ENCODE measurements at places on chromosomes 11 and 22.

DNA sequence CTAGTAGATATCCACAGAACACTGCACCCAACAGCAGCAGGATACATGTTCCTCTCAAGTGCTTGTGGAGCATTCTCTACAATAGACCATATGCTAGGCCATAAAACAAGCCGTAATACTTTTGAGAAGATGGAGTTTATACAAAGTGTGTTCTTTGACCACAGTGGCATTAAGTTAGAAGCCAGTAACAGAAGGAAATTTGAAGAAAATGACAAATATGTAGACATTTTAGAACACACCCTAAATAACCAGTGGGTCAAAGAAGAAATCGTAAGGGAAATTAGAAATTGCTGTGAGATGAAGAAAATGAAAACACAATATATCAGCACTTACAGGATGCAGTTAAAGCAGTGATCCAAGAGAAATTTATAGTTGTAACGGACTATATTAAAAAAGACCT, 163.4 kb downstream of the TBC1D22A start:
- DNase-seq: no peak

DNA sequence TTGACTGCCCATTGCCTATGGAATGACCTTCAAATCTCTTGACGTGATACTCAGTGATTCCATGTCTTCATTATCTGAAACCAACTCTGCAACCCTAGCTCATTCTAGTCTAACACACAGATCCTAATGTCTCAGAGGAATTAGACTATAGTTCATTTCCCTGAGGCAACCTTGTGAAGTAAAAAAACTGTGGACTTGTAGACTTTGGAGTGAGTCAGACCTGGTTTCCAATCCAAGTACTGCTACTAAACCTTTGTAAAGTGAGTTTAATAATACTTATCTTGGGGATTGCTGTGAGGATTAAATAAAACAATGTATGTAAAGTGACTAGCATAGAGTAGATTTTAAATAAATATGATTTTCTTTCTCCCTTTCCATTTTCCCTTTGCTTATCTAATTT, 226.1 kb downstream of the BLID start:
- no peak for DNase-seq

DNA sequence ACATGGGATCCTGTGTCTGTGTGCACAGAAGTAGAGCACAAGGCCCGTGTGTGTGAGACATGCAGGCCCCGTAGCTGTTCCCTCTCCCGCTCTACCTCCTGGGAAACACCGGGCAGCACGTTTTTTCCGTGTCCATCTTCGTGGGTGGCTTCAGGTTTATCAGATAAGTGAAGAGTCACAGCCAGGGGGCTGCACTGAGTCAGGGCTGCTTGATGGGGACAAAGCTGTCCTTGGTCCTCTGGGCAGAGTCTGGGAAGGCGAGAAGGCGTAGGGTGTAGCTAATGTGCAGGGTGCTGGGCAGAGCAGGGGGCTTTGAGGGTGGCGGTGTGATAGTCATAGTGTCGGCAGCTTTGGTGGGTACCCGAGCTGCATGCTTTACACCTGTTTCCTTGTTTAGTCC, 23.7 kb downstream of the INCENP start:
- DNase-seq: no peak

DNA sequence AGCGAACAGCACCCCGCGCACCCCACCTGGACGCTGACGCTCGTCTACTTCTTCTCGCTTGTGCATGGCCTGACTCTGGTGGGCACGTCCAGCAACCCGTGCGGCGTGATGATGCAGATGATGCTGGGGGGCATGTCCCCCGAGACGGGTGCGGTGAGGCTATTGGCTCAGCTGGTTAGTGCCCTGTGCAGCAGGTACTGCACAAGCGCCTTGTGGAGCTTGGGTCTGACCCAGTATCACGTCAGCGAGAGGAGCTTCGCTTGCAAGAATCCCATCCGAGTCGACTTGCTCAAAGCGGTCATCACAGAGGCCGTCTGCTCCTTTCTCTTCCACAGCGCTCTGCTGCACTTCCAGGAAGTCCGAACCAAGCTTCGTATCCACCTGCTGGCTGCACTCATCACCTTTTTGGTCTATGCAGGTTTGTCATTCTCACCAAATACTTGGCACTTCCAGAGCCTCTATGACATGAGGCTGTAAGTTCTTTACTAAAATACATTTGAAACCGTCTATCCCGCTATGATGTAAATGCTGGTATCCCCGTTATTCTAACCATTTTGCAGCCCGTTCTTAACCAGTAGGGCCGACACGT, 535 bp downstream of the AQP11 start:
- no peak for DNase-seq

DNA sequence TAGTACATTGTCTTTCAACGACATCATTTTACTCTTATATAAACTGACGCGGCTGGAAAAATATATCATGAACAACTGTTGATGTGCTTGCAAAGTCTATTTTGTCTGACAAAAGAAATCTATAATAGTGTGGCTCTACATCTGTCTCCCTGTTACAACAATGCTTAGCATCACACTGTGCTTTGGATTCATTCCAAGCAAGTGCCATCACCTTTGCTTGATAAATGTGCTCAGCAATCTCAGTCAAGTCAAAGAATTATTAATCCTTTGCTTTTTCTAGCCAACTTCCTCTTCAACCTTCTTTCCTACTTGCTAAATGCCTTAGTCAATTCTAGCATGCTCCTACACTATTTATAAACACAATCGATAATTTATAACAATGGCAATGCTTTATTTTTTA, 140.5 kb downstream of the FCHSD2 start:
- DNase-seq: no peak

DNA sequence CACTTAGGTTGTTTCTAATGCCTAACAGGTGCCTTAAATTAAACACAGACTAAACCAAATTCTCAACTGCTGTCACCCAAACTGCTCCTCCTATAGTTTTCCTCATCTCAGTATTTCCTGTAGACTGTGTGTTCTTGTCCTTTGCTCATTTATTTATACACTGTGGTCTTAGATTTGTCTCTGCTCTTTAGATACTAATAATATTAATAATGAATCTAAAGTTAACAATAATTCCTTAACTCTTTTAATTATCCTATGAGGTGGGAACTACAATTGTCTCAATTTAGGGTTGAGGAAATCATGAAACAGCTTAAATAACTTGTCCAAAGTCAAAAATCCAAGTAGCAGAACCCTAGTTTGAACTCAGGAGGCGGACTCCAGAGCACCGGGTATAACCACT, 43.9 kb upstream of the YPEL1 start:
- no peak for DNase-seq

- no peak for DNase-seq
Observed at GRCh38 chr11:23232652-23233051, 372.4 kb upstream of the CCDC179 start.

GRCh38 chr11:80084608-80085007, 643.8 kb upstream of the TENM4 start:
- DNase-seq: no peak

DNA sequence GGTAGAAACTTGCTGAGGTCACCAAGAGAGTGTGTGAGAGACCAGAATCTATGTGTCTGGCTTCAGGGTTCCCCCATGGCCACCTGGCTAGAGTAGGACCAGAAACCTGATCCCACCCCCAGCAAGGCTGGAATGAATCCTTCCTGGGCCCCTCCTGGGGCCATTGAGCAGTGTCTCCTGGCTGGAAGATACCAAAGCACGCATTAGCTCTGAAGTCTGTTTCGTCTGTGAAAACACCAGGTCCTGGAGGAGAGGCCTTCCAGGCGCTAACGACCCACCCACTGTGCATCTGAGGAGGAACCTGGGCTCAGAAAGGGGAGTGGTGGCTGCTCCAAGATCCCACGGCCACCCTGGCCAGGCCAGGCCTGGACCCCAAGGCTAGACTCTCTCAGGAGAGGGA, 15.5 kb upstream of the TSKU start:
- DNase-seq: no peak

DNA sequence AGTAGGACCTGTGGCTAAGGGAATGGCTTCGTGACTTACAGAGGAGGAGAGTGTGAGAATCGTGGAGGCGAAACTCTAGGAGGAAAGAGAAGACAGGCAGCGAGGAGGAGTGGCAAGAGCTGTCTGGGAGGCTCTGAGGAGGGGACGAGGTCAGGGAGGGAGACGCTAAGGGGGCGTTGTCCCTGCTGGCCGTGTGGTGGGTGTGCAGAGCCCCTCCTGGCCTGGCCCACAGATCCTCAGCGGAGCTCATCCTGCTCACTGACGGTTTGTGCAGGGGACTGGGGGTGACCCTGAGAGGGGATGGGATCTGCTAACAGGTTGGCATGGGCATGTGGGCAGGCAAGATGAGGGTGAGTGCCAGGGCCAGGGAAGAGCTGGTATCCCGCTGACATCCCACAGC, 56.5 kb upstream of the PRR5 start:
- no peak for DNase-seq

GRCh38 chr11:126840201-126840886, 160.2 kb downstream of the KIRREL3 start:
- no peak for DNase-seq

DNA sequence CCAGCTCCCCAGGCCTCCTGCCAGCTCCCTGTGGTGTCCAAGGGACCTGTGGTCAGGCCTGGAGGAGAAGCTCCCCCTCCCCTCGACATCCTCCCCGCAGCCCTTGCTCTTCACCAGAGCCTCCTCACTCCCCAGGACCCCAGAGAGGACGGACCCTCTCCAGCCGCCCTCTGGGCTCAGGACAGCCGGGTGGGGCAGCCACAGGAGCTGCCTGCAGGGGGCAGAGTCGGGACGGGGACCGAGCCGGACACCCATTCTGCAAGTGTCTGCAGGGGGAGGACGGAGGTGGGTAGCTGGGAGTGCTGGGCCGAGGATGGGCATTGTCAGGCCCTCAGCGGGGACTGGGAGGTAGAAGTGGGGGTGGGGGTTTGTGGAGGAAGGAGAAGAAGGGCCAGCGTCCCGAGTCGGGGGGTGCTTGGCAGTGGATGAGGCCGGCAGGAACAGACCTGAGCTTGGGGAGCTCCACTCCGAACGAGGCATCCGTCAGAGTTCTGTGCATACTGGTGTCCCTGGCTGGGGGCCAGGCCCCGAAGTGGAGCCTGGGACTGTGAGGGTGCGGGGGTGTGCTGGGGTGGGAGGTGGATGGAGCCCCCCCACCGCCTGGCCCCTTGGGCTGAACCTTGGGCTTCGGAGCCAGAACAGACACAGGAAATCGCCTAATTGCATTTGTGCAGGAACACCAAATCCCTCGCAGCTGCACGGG, 15.2 kb downstream of the PRR33 start:
- no peak for DNase-seq

- DNase-seq: no peak
Observed at GRCh38 chr11:100586361-100587101, 100.6 kb upstream of the ARHGAP42 start.

- DNase-seq: no peak
Observed at GRCh38 chr11:46718155-46719019, 626 bp upstream of the F2 start.

DNA sequence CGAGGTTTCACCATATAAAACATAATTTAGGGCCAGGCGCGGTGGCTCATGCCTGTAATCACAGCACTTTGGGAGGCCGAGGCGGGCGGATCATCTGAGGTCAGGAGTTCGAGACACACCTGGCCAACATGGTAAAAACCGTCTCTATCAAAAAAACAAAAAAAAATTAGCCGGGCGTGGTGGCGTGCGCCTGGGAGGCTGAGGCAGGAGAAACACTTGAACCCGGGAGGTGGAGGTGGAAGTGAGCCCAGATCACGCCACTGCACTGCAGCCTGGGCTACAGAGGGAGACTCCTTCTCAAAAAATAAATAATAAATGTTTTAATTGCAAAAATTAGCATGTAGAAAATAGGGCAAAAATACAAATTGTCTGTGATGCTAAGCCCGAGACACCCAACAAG, 993 bp upstream of the SFI1 start:
- no peak for DNase-seq

DNA sequence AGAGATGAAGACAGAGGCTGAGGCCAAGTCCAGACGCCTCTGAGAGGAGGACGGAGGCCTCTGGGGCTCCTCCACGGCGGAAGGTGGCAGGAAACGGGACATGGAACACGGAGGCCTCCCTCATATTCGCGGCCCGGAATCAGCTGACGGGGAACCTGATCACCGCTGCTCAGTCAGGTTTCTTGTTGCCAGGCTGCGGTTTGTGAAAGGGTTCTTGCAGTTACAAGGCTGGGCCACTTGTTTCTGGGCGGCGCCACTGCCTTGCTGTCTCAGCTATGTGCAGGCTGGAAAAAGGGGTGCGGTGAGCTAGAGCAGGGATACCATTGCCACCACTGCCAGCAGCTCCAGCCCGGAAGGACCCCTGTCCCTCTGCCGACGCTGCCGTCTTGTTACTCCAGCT, 10.0 kb upstream of the MMP1 start:
- no peak for DNase-seq

DNA sequence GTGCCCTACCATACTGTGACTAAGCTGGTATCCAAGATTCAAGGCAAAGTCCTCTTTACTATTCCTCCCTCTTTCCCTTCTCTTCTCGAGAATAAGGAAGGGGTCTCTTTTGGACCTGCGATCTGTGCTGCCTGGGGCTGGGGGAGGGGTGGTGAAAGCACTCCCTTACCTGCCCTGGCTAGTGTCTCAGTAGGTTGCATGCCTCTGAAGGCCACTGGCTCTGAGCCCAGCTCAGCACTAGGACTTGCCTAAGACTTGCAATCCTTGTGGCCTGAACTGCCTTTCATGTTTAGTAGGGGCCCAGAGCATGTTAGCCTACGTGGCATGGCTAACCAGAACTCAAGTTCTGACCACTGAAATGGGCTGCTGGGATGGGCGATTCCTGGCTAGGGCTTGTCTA, 13.0 kb upstream of the REXO2 start:
- DNase-seq: no peak

Data from stimulated activated CD8-positive, alpha-beta memory T cell treated with anti-CD3 and anti-CD28 coated beads, Interleukin-7, amount 100 ng/mL, for 1 hour (primary cell).